ENCODE measurements at places on chromosomes 6 and 20. TPM values are rescaled to one million over a fixed set of nuclear protein-coding genes. Genes with fewer than 3 reads are reported as not detected.

GRCh38 chr20:53070706-53071392 lies 98.7 kb downstream of the TSHZ2 start:
- no peak for DNase-seq

DNA sequence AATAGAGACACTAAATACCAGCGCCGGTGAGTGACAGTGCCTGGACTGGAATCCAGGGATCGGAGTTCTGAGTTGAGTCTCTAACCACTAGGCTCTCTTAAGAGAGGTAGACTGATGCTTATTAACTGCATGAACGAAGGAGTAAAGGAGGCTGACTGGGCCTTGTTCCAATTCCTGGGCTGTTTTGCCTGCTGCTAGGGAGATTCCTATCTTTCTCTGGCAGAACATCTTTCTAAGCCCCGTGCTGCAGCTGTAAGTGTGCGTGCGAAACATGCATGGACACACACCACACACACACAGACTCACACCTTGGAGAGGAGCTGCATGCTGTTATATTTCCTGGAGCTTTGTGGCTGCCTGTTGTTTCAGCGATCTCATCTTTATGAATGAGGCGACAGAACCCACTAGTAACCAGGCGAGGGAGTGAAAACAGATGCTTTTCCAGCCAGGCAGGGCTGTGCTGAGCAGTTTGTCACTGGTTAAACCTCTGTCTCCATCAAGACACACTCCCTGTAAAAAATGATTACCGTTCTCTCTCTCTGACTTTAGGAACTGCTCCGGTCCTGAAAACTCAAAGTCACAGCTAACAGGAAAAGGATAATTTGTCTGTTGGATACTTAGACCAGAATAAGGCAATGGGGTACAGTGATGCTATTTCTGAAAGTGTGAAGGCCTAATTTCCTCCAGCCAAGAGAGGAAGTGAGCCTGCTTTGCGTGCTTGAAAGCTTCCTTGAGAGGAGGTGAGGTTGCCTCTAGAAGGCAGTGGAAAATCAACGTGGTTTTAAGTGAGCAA lies 157.4 kb upstream of the ZNF217 start:
- DNase-seq = no peak

DNA sequence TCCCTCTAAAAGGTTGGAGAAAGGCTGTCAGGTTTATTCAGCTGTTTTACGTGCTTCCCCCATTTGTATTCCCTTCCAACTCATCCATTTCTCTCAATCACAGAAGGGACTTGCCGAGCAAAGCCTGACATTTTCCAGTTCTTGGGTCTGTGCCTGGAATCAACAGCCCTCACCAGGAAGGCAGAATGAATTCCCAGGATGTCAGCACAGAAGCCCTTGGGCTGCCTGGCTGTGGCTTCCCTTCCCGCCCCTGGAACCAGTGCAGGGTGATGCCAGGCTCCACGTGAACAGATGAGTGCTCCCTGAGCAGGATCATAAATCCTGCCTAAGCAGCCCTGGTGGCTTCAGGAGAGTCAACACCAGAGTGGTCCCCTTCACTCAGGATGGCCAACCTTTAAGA lies 86.1 kb upstream of the CD83 start:
- DNase-seq = no peak

The WFDC5 gene
- not detected for total RNA-seq

The BHLHE23 gene
- total RNA-seq = not detected

The ADGRF5 gene
- total RNA-seq = not detected

DNA sequence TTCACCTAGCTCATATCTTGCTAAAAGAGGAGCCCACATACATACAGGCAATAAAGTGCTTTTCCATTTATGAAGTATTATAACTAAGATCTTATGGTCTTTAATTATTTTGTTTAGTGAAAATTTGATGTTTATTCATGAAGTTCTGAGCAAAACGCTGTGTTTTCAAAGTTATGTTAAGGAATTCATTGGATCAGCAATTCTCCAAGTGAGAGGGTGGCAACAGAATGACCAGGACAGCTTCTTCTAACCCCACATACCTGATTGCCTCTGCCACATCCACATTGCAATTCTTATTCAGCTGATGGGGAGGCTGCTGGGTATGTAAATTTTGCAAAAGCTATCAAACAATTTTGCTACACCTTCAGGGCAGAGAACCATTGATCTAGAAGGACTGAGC lies 116.8 kb downstream of the OGFRL1 start:
- no peak for DNase-seq

DNA sequence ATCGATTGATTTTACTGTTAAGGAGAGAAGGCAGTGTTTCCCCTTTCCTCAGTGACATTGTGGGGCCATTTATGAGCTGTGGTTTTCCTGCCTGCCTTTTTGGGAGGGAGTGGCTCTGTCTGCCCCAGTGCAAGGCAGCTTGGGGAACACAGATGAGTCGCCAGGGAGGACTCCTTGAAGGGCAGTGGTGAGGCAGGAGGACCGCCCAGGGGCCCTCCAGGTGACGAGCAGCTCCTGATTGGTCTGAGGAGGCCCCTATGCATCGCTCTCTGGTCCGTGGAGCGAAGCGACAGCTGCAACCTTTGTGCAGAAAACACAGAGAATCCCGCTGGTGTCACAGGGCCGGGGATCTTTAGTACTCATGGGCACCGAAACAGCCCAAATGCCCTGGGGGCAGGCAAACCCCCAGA lies 100.3 kb downstream of the TMEM242 start:
- DNase-seq = no peak

GRCh38 chr6:166253281-166253681 lies 54.9 kb downstream of the PRR18 start:
- DNase-seq = no peak

The TBXT gene
- not detected for total RNA-seq

- no peak for DNase-seq
These were observed 519.7 kb downstream of the CDH26 start for GRCh38 chr20:60477958-60478357.

The GSTA1 gene
- not detected for total RNA-seq

GRCh38 chr20:9015984-9016324 lies 52.9 kb upstream of the PLCB4 start:
- DNase-seq = no peak

- no peak for DNase-seq
These were observed 66.5 kb downstream of the KCNS1 start for GRCh38 chr20:45034436-45034835.

DNA sequence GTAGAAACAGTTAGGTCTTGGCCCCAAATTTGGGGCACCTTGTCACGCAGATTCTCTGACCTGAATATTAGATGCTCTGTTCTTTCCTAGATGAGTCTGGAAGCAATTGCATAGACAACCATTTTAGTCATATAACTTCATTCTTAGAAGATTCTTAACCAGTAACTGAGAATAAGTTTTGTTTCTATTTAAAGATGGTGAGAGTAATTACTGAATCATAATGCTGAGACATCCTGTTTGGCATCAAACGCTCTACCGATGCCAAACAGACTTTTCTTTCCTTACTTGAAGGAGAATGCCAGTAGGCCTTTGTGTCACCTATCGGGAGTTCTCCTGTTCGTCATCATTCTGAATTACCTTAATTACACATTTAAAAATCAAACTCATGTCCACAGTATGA lies 131.6 kb upstream of the ID4 start:
- DNase-seq = no peak

The SEMG1 gene
- not detected for total RNA-seq

- no peak for DNase-seq
These were observed 533.1 kb upstream of the CDH4 start for GRCh38 chr20:60718743-60719480.

The MAS1 gene
- total RNA-seq = not detected

The CAGE1 gene
- 0.17 TPM for total RNA-seq

- DNase-seq = no peak
These were observed 74.6 kb downstream of the HMGN3 start for GRCh38 chr6:79159846-79160245.

DNA sequence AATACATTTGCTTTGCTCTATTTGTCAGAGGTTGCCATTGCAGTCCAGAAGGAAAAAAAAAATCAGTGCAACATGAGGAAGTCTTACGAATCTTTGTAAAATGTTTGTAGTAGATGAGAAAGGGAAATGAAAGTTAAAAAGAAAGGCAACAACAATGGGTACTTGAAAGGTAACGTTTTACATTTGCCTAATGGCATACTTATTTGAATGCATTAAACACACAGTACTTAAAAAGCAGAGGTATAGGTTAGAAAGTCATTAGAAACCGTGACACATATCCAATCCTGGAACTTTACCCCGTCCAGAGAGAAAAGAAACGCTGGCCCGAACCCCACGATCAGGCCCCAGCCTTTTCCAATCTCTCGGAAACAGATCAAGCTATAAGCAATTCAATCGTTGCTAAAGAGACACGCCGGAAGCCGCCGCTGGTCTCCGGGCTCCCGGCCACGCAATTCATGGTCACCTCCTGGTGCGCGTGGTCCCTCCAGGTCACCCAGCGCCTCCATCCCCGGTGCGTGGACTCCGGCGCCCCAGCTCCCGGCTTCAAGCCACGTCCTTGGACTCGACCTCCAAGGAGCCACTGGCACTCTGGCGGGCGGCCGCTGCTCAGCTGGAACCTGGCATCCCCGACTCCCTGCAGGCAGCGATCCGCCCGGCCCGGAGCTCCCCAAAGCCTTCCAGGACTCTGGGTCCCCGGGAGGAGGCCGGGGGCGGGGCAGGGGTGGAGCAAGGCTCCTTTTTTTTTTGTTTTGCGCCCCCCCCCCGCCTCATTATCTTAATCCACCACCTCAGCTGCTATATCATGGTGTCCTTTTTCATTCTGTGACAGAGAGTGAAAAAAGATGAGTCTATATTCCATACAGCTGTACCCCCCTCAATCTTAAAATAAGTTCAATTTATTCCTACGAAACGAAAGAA lies at the start of gene SLC18B1:
SLC18B1 (minus strand) TSS at position 687 of the 918 bp plus-strand sequence; CDS start at position 506, 181 bp downstream.
- DNase-seq = peak; percentile 73

- DNase-seq = no peak
These were observed 29.3 kb downstream of the DOP1A start for GRCh38 chr6:83096791-83097190.

The LINC00237 gene
- total RNA-seq = not detected

DNA sequence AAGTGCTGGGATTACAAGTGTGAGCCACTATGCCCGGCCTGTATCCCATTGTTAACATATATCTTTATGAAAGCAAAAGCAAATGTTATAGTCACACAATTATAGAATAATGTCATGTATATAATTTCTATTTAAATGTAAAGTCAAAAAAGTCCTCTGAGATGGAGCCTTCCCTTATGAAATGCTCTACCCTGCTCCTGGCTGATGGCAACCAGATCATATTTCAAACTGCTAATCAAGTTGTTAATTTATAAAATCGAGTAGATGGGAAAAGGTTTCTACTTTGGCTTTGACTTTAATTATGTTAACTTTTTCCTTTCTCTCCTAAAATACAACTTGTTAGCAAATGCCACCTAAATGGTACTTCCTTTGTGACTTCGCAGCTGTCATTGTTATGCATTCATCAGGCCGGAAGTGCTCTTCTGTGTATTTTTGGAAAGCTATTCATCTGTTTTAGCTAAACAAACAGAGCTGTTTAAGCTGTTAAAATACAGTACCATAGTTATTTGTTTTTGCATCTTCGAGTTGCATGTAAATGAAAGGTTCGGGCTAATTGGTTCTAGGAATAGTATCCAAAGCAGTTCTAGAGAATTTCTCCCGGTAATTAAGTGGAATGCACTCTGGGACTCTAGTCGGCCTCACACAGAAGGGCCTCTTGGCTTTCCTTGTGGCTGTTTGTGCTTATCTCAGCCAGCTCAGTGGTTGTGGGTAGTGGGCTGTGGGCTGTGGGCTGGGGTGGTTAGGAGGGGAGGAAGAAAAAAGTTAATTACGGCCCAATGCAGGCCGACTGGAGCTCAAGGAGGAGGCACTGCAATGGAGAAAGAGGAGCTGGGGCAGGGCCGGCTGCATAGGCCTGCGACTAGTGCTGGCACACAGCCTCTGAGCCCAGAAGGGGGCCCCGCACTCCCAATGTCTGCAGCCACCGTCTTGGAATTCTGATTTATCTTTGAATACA lies 34.8 kb downstream of the SLC35D3 start:
- no peak for DNase-seq

The SLC16A10 gene
- total RNA-seq = 11.2 TPM

- DNase-seq = no peak
These were observed 41.6 kb downstream of the C6orf15 start for GRCh38 chr6:31070711-31071197.

DNA sequence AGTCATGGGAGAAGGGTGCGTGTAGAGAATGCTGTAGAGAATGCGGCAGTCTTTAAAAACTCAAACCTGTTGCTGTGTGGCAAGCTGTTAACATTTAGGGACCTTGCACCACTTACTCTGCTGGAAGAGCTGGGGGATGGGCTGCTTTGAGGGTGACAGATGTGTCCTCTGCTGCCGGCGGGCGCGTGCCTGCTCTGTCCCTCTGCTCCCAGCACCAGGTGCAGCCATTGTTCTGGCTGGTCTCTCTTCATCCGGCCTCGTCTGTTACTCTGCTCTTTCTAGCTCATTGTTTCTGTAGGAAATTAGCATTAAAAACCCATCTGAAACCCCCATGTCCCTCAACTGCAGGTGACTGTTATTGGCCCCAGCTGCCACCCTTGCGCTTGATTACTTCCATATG lies 78.5 kb downstream of the CBFA2T2 start:
- no peak for DNase-seq

DNA sequence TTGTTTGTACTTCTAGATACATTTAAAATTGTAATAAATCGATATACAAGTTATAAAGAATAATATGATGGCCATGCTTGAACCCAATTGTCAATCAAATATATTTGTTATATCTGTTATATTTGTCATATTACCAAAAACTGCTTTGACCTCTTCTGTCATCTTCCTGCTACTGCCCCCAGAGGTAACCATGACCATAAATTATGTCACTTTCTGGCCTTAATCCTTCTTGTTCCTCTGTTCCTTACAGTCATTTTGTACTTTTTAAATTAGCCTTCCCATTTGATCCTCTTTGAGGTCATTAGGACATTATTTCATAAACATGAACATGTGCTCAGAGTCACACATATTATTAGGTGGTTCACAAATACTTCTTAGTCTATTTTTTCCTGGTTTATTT lies 124.7 kb downstream of the HFE start:
- no peak for DNase-seq

- no peak for DNase-seq
These were observed 2.5 kb upstream of the BPIFA1 start for GRCh38 chr20:33233129-33233774.

DNA sequence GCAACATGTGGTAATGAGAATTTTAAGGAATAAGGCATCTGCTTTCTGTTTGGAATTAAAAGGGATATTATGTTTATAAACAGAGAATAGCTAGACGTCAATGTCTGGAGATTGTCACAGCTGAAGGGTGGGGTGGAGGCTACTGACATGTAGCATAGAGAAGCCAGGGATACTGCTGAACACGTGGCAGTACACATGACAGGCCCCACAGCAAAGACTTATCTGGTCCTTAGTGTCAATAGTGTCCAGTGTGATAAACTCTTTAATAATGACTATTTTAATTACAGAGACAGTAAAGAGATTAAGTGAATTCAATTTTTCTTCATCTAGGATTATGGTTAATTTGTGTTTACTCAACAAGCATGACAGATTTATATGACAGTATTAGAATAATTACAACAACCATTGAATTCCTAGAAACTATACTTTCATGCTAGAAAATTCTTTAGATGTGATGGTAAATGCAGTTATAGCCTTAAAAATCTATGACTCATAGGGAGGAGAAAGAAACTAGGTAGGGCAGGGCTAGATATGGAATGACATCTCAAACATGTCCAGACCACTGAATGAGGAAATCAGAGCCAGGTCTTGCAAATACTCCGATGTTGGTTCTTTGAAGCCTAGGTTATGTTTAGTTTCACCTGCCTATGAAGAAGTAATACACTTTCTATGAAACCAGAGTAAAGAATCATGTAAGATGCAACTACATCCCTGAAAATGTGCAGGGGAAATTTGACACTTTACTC lies 399.5 kb downstream of the PHF3 start:
- no peak for DNase-seq

GRCh38 chr6:77457720-77458349 lies 5.5 kb downstream of the HTR1B start:
- DNase-seq = no peak

Data from CD4-positive, alpha-beta memory T cell (primary cell).